ENCODE measurements at places on chromosomes 5 and 9.

DNA sequence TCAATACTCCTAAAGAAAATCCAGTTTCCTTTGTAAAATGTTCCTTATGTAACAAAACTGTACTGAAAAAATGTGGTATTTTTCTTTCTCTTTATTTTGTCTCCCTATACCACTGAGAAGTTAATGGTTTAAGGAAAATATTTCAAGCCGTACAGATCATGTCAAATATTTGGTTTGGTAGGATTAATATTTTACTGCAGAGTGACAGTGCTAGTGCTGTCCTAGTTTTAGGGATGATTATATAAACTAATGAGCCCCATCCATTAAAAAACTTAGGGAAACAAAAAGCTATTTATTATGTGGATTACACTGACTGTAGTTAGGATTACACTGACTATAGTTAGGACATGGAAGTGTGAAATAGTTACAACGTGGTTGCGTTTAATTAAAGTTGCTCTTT is 209.1 kb downstream of the CD180 start:
- peaks cover 12% of the 10 kb centered on the region for H3K4me1 ChIP-seq
- H3K27me3 ChIP-seq, result peaks cover 5% of the 10 kb centered on the region
- no peaks in the 10 kb centered on the region for H3K36me3 ChIP-seq
- no peak overlapping the region for H3K27ac ChIP-seq
- no peak overlapping the region for H3K4me3 ChIP-seq
- DNase-seq, result no peak

GRCh38 chr5:149383399-149383798 is 4.3 kb upstream of the IL17B start:
- H3K4me1 ChIP-seq, result peaks cover 5% of the 10 kb centered on the region
- no peak for DNase-seq
- no peaks in the 10 kb centered on the region for H3K36me3 ChIP-seq
- no peak overlapping the region for H3K4me3 ChIP-seq
- no peak overlapping the region for H3K27ac ChIP-seq

DNA sequence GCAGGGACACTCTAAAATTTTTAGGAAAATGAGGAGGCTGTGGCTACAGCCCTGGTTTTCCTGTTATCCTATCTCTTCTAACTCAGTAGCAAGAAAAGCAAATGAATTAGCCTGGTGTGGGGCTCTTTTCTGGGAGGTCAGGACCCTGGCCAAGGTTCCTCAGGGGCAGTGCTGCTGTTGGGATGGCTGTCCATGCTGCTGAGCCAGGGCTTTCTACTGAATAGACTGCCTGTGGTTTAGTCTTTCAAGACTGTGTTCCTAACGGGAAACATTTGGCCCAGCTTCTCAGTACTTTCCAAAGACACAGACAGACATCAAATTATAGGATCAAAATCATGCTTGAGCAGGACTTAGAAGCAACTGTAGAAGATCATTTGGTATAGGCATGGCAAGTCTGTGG is 18.1 kb downstream of the TNC start:
- H3K27me3 ChIP-seq, result peaks cover 19% of the 10 kb centered on the region
- no peaks in the 10 kb centered on the region for H3K36me3 ChIP-seq
- no peak for DNase-seq
- no peak overlapping the region for H3K27ac ChIP-seq
- no peak overlapping the region for H3K4me3 ChIP-seq

GRCh38 chr9:90680534-90680933 is 37.9 kb upstream of the DIRAS2 start:
- no peak for DNase-seq
- no peak overlapping the region for H3K4me3 ChIP-seq

DNA sequence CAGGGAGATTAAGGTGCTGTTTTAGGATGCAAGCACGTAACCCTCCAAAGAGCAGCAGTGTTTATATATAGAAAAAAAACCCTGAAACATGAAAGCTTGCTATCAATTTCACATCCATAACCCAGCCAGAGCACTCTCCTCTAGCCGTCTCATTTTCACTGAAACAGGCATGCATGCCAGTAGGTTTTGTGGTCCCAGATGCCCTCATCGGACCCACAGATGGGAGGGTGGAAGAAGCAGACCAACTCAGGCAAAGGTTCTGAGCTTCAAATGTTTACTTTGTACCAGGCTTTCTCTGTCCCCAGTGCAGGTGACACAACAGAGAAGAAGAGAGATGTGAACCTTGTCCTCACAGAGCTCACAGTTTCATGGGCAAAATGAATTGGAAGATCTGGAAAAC is 127.4 kb upstream of the ATP10B start:
- no peaks in the 10 kb centered on the region for H3K4me1 ChIP-seq
- no peaks in the 10 kb centered on the region for H3K27me3 ChIP-seq
- H3K36me3 ChIP-seq, result no peaks in the 10 kb centered on the region
- H3K27ac ChIP-seq, result no peak overlapping the region
- no peak overlapping the region for H3K4me3 ChIP-seq

- H3K36me3 ChIP-seq, result no peaks in the 10 kb centered on the region
- DNase-seq, result no peak
- H3K27me3 ChIP-seq, result peaks cover 12% of the 10 kb centered on the region
- H3K4me1 ChIP-seq, result no peaks in the 10 kb centered on the region
- H3K4me3 ChIP-seq, result no peak overlapping the region
Measured at GRCh38 chr9:89021154-89021803, 30.0 kb downstream of the S1PR3 start.

- peaks cover 9% of the 10 kb centered on the region for H3K27me3 ChIP-seq
- no peak for DNase-seq
- no peak overlapping the region for H3K27ac ChIP-seq
- peaks cover 2% of the 10 kb centered on the region for H3K36me3 ChIP-seq
- no peak overlapping the region for H3K4me3 ChIP-seq
Measured at GRCh38 chr5:42858031-42858643, 46.4 kb upstream of the SELENOP start.

DNA sequence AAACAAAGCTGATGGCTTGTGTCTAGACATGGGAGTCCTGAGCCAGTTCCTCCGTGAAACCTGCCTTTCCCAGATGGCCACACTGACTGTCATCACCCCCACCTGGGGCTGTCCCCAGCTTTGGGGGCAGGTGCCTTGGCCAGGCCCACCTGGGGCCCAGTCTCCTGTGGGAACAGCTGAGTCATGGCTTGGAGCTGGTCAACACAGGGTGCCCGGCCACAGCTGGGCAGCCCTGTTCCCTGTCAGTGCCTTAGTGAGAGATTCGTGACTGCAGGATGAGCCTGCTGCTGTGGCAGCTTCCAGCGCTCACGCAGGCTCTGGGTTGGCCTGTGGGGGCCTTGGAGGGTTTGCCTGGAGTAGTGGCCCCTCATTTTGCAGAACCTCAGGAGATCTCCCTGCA is 56.5 kb downstream of the COL5A1 start:
- no peak for DNase-seq
- no peak overlapping the region for H3K4me3 ChIP-seq
- peaks cover 2% of the 10 kb centered on the region for H3K4me1 ChIP-seq
- no peaks in the 10 kb centered on the region for H3K27me3 ChIP-seq

DNA sequence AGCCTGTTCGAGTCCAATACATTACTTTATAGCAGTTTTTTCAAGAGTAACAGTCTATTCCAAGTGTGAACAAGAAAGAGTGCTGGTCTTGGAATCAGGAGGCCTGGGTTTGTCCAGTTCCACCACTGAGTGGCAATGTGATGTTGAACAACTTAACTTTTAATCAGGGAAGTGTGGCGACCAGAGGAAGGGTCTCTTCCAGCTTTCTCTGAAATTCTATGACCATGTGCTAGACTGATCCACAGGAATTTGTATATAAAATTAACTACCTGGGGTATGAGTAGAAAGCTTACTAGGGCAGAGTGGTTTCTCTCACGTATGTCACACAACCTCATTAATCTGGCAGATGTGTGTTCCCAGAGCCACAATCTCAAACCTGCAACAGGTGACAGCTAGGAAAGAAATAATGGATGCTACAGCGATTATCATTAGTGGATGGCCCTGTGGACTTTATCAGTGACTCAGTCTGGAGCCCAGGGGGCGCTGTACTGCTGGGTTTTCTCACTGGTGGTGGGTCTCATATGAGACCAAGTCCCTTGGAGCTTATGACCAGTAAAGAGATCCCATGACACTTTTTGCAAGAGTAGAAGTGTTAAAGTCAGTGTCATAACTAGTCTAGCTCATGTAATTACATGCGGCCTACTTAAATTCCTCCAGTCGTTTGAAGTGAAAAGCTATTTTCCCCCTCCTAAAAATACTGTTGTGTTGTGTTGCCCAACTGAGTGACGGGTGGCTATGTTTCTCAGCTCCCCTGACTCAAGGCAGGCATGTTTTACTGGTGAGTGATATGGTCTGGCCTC is 116.5 kb downstream of the GDNF start:
- peaks cover 10% of the 10 kb centered on the region for H3K36me3 ChIP-seq
- H3K4me1 ChIP-seq, result peaks cover 21% of the 10 kb centered on the region
- H3K27ac ChIP-seq, result no peak overlapping the region
- H3K4me3 ChIP-seq, result no peak overlapping the region
- no peaks in the 10 kb centered on the region for H3K27me3 ChIP-seq
- DNase-seq, result no peak

DNA sequence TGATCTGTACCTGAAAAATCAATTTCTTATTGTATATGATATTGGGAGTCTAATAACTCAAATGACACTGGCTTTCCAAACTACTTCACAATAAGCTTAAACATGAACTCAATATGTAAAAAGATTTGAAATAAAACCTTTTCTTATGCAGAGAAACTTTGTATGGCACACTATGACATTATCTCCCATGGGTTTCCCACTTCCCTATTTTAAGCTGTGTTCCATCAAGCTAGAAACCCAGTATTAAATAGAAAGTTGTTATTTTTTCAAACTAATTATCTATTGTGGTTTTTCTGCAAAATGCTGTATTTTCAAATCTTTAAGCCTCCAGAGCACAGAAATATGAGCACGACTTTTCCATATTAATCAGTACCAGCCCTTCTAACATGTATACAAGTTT is 174.7 kb downstream of the NFIB start:
- H3K4me3 ChIP-seq, result no peak overlapping the region
- H3K27me3 ChIP-seq, result peaks cover 9% of the 10 kb centered on the region
- no peak overlapping the region for H3K27ac ChIP-seq

- H3K27ac ChIP-seq, result no peak overlapping the region
- H3K4me1 ChIP-seq, result peaks cover 2% of the 10 kb centered on the region
- no peak for DNase-seq
- no peaks in the 10 kb centered on the region for H3K36me3 ChIP-seq
Measured at GRCh38 chr9:108779551-108780325, 76.0 kb downstream of the ACTL7B start.

Measured in T-helper 17 cell (primary cell).